Mammary epithelial cell (primary cell): ENCODE measurements at places on chromosomes 5 and 9.

GRCh38 chr9:110744715-110745384, 76.3 kb downstream of the MUSK start:
- peak; percentile 92 for DNase-seq

- no peak for DNase-seq
These were observed 68.1 kb downstream of the F2RL2 start for GRCh38 chr5:76555114-76555513.

DNA sequence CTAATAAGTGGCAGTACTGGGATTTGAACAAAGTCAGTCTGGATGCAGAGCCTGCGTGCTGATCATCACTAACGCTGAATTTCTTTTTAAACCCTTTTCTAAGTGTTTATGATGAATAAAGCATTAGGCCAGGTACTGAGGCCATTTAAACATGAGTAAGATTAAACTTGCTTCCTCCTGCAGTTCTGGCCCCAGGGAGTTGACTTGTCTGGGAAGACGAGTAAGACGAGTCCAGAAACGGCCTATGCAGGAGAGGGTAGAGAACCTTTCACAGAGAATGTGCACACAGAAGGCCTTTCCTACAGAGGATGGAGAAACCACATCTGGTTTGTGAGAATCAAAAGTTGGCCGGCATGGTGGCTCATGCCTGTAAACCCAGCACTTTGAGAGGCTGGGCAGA, 42.9 kb downstream of the SPRY4 start:
- DNase-seq, result peak; percentile 22

DNA sequence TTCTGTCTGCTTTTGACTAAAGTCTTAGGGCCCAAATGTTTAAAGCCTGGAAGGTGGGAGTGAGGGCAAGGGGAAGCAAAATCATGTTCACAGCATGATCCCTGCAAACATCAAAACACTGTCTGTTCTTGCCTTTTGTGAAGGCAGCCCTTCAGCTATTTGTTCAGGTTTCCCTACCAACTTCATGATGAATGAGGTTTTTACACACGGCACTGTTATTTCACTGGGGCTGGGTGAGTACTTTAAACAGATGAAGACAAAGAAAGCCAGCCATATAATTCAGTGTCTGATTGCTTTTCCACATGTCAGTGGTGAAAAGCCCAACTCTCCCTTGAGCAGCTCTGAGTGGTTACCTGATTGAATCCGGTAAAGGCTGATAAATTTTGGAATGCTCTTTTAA, 224.7 kb upstream of the GRAMD2B start:
- DNase-seq, result no peak

DNA sequence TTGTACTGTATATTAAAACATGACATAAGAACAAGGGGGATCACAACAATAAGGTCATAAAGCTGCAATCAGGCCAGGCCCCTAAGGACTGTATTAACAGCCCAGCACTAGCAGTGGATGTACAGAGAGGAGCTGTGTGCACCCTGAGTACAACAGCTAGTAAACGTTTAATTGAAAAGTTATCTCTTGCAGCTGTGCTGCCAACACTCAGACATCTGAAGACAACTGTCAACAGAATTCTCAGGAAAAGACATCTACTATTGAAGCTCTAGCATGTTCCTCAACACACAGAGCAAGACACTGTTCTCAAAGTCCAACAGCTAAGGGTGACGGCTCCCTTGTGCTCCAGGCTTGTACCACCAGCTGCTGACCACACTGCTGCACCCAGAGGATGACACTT, 199.6 kb downstream of the DCP2 start:
- no peak for DNase-seq

- no peak for DNase-seq
These were observed 12.9 kb upstream of the AOPEP start for GRCh38 chr9:94713436-94714215.

DNA sequence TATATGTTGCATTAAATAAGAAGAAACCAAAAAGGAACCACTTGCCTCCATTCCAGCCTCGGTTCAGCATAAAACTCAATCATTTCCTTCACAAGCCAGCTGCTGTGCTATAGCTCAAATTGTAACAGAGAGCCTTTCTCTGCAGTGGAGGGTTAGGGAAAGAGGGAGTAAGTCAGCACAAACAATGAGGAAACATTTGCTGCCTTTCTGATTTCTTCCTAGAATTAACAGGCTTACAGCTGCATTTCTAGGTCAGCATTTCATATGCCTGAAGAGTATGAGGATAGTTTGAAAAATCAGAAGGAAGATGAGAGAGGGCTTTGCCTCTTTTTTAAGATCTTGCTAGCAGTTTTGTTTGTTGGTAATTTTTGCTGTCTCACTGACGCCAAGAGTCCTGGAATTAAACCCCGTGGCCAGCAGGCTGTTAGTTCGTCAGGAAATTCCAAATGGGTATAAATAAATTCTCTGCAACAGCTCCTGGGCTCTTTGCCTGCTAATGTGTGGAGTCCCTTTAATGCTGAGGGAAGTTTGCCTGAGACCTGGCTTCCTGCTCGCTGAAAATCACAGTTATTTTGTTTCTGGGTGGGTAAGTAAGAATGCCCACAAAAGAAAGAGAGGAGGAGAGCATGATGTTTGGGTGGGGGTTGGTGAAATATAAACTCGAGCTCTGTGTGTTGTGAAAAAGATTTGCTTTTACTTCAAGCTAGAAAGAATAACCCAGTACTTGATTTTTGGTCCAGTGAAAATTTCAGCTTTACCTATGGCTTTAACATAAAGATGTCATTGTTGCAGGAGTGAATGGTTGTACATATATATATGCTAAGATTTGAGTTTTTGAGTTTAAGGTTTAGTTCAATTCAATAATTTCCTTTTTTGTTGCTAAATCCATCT, 148.1 kb upstream of the DMRT1 start:
- DNase-seq, result no peak

GRCh38 chr5:169567079-169567478, 16.5 kb upstream of the SPDL1 start:
- DNase-seq, result peak; percentile 28

GRCh38 chr5:56011835-56012234, 17.1 kb upstream of the IL6ST start:
- peak; percentile 43 for DNase-seq

DNA sequence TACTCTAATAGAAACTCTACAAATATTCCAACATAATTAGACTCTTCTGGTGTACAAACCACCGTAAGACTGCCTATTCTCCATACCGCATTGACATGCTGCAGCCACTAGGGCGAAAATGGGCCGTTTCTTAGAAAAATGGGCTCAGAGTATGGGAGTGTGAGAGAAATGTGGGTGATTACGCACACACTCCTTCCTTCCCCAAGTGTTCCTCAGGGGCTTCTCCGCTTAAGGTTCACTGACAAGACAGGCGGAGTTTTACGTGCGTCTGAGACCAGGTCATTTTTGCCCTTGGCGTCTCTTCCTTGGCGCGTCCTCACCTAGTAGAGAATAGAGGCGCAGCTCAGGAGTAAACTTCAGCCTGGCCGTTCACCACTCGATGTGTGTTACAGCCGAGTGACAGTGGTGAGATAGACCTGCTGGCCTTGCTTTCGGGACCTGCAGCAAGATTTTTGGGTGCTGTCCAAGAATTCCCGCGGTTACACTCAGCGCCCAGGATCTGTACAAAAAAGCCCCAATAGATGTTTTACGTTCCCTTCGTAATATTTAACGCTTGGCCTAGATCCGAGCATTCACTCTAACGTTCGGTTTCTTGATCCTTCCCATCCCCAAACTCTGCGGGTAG, 1.8 kb upstream of the NTRK2 start:
- peak; percentile 45 for DNase-seq

DNA sequence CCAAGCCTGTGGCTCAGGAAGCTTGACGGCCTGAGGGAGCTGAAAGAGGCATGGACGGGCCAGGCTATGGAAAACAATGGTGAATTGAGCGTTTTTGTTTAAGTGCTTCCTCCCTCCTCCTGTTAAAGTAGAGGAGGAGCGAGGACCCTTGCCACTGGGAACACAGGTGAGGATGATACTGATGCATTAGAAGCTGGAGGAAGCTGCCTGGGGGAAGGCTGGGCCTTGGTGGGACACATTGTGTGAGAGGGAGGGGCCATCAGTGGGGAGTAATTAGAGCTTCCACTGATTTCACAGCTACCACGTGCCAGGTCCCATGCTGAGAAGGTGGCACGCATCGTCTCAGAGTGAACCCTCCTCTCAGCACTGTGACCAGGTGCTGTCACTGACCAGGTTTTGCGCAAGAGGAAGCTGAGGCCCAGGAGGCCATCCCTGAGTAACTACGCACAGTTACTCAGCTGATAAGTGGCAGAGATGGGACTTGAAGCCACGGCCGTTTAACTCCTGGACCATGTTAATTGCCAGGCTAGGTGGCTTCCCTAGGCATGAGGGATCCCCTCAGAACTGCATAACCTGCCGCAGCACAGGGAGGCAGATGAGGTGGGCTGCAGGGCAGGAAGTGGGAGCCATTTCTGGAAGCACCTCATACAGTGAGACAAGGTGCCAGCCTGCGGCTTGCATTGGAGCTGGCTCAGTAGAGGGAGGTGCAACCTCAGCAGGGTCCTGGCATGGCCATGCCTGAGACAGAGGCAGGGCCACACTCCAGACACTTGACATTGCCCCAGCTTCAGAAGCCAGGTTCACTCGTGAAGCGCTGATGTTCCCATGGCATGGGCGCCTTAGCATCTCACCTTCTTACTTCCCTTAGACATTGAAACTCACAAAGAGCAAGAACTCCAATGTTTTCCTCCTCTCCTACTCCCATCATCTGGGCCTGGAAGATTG, 195.3 kb upstream of the MVB12B start:
- no peak for DNase-seq

GRCh38 chr5:103393101-103393754, 134.7 kb downstream of the MACIR start:
- no peak for DNase-seq

DNA sequence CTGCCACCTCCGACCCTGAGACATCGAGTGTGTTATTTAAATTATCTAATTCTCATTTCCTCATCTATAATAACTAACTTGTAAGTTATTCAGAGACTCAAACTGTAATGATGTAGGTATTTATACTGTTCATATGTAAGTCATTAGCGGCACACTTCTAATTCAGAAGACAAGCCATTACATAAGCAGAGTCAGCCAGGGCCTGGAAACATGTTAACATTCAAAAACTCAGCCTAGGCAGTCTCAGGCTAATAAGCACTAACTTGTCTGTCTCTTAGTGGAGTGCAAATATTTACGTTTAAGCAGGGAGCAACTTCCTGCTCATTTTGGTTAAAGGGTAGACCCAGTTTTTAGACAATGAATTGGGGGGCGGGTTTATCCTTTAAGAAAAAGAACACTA, 598.4 kb downstream of the ACTL7B start:
- no peak for DNase-seq

- DNase-seq, result no peak
These were observed 371.0 kb downstream of the ICE1 start for GRCh38 chr5:5793242-5794117.

GRCh38 chr9:23849379-23850035, 23.5 kb upstream of the ELAVL2 start:
- no peak for DNase-seq

GRCh38 chr5:71946343-71947030, 160.8 kb upstream of the MAP1B start:
- DNase-seq, result no peak

GRCh38 chr5:95939465-95939864, 22.2 kb downstream of the ELL2 start:
- DNase-seq, result no peak

DNA sequence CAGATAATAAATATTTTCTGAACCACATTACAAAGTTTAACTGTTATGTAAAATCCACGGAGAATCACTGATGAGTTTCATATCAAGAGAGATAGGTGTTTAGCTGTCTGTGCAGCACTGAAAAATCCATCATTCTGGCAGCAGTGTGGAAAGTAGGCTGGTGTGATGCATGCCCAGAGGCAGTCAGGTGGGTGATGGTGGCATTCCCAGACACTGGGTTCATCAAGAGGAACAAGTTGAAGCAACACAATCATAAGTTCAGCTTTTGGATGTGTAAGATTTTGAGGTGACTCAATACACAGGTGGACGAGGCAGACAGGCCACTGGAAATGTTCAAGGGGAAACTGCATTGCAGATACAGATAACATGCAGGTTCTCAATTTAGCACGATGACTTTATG, 11.9 kb downstream of the DNAH5 start:
- DNase-seq, result peak; percentile 95

DNA sequence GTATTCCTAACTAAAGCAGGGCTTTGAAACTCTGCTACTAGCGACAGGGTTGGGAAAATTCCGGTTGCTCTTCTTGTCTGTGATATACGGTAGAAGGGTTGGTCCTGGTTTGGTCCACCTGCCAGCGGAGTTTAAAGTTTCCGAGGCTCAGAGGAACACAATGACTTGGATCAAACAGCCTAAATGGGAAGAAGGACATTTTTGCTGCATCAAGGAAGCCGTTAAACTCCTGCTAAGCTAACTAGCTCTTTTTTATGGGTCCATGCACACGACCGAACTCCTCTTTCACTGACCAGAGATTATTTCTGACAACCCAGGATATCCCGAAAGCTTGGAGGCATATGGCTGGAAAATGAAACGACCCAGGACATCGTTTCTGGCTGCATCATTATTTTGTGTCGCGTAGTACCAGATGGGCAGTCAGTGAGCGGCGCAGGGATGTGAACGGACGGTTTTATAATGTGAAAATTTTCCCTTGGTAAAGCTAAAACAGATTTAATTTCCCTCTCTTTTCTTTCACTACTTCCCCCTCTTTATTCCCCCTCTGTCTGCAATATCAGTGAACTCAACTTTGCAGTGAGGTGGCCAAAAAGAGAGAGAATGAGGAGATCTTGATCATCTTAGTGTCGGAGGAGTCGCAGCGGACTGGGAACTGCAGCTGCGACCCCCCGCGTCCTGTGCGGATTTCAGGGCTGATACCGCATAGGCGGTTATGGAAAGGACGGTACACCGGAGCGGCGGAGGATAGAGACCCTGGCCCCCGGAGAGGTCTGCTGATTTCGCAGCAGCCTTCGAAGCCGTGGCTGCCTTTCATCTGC, at the start of gene LURAP1L:
Gene LURAP1L (plus strand): TSS at position 160 of the 818 bp plus-strand sequence. CDS start 696 bp downstream, outside the sequence.
- peak; percentile 88 for DNase-seq

GRCh38 chr9:136996361-136997292, at the start of gene CLIC3:
CLIC3 (minus strand) TSS chr9:136996568; CDS start chr9:136996543, 25 bp downstream.
- peak; percentile 32 for DNase-seq

- peak; percentile 52 for DNase-seq
These were observed 594 bp downstream of the FAM120A start for GRCh38 chr9:93451849-93452709.

DNA sequence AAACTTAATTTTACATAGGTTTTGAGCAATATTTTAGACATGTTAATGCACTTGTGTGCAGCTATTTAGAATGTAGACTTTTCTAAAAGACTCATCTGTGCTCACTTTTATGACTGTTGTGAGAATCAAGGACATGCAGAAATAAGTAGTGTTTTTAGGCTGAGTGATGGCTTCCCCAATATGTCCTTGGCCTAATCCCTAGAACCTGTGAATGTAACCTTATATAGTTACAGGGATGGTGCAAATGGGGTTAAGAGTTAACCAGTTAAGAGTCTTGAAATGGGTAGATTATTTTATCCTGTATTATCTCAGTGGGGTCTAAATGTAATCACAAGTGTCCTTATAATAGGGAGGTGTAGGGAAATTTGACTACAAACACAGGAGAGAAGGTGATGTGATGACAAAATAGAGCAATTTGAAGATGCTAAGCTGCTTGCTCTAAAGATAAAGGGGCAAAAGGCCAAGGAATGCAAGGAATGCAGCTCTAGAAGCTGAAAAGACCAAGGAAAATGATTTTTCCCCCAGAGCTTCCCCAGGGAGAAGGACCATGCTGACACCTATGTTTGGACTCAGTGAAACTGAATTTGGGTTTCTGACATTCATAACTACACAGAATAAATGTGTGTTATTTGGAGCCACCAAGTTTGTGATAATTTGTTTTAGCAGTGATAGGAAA, 298.0 kb upstream of the PAPPA start:
- DNase-seq, result no peak
